RCC 7860 (cell line): ENCODE measurements at places on chromosomes 2 and 18.

- DNase-seq: no peak
Observed at GRCh38 chr2:45450634-45451033, 160.4 kb downstream of the SRBD1 start.

DNA sequence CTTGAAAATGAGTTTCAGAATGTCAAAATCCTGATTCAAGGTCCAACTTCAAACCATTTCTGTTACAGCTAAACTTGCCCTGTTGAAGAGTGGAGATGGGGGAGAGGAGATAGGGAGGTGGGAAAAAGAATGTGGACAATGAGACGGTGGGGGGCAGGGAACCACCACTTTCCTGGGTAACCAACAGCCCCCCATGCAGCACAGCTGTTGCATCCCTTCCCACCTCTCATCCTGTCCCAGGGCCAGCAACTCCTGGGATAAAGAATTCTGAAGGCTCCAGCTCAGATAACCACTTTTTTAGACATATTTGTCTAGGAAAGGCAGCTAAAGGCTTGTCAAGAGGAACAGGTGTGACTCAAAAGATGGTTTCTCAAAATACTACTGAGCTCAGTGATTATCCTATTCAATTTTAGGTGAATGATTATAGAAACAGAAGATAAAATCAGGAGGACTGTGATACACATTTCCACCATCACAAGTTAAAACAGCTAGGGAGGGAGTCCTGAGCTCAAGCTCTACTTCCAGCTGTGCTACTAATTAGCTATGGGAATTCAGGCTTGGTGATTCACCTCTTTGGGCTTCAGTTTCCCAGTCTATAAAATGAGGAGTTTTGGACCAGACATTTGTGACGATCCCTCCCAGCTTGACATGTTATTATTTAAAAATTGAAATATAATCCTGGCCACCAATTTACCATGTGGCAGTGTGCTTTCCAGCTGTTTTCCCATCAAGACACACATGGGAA lies 36.3 kb downstream of the HDHD2 start:
- DNase-seq: no peak

- no peak for DNase-seq
Observed at GRCh38 chr18:53551868-53552426, 672.5 kb downstream of the MBD2 start.

GRCh38 chr2:61295981-61296380 lies 134.0 kb downstream of the C2orf74 start:
- DNase-seq: no peak

DNA sequence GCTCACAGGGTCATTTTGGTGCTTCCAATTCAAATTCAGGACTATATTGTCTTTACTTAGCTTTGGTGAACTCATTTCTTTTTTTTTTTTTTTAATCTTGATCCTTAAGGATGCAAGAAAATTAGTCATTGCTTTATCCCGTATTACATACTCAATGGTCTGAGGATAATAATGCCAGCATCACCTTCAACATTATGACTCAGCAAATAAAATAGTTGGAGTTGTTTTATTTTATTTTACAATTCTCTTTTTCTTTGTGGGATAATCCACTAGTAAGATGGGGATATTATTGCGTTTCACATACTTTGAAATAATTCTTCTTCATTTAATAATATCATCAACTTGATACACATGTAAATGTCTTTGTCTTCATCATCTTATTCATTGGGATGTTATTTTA lies 954.9 kb upstream of the GYPC start:
- DNase-seq: no peak

DNA sequence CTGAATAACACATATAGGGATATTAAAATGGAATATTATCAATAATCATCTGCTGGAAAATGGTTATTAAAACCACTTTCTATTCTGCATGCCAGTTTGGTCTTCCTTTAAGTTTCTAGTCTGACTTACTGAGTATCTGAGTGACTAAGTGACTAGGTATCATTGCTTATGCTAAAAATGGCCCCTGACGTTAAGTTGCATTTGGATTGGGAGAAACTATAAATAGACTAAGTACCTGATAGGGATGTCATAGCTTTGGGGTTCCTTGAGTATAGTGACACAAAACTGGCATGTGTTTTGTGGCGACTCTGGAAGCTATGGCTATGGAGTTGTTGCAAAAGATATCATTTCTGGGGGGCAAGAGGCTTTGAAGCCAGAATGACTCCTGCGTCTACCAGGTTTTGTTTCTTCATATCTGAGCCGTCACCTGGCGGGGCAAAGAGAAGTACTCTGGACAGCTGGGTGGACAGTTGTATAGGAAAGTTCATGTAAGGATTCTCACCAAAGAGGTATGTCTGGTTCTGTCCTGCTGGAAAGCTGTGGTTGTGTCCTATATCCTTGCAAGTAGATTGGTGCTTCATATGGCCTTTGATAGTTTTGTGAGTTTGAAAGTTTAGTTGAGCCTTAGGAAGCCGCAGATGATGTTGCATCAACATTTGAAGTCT lies 17.9 kb downstream of the ITGAV start:
- no peak for DNase-seq

GRCh38 chr2:47195148-47195547 lies 40.0 kb upstream of the STPG4 start:
- DNase-seq: peak; percentile 42

DNA sequence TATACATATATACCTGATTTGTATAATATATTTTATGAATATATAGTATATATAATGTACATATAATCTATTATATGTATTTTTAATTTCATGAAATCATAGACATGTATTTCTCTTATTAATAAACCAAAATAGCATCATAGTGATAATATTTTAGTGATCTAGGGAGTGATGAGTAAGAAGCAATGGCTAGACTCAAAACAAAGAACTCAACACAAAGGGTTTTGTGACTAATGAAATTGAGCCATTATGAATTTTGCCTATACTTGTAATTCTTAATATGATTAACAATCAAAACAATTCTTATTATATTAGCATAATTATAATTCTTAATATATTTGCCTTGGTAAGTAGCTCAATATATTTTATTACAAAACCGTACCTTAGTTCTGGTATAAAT lies 1614.1 kb upstream of the TMEFF2 start:
- peak; percentile 3 for DNase-seq

- DNase-seq: no peak
Observed at GRCh38 chr2:44562737-44563136, 201.0 kb downstream of the CAMKMT start.

GRCh38 chr2:152825834-152826233 lies 107.4 kb downstream of the ARL6IP6 start:
- no peak for DNase-seq

DNA sequence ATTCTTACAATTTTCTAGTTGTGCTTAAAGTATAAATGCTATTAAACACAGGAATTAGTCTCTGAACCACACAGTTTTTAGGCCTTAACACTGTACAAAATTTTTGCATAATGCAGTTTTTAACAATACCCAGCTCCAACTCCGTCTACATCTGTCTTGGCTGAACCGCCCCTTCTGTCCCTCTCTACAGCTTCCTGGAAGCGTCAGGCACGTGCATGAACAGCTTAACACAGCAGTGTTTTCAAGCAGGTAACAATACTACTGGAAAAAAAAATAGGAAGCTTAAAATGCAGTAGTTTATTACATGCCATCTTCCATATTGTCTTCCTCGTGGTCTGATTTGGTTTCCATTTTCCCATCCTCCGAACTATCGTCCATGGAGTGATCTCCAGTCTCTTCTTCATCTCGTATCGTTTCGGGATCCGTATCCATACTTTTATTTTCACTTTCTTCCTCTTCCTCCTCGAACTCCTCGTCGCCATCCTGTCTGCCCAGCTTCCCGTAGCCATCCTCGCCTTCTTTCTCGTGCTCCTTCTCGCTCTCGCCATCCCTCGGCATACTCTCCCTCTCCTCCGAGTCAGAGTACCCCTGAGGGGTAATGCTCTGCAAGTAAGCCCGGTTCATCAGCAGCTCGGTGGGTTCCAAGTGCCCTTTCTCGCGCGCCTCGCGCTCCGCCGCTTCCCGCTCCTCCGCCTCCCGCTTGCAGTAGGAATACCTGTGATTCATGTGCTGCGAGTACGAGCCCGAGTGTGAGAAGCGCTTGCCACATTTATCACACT lies 130.6 kb downstream of the ZEB2 start:
- DNase-seq: no peak

DNA sequence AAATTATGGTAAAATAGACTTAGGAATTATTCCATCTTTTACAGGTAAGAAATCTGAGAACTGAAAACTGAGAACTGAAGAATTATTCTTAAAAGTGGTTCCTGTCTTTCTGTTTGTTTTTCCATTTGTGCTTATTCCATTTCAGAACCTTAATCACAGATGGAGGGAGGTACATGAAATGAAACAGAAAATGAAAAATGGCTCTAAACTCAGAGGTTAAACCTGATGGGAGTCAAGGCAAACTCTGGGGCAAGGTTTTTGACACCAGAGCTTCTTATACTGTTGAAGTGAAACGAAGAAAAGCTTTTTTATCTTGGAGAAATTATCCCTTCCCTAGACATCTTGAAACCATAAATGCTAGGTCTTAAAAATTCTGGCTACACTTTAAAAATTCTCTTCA lies 182.1 kb downstream of the ZNF804A start:
- no peak for DNase-seq

GRCh38 chr2:133458280-133458679 lies 110.0 kb downstream of the NCKAP5 start:
- DNase-seq: no peak

DNA sequence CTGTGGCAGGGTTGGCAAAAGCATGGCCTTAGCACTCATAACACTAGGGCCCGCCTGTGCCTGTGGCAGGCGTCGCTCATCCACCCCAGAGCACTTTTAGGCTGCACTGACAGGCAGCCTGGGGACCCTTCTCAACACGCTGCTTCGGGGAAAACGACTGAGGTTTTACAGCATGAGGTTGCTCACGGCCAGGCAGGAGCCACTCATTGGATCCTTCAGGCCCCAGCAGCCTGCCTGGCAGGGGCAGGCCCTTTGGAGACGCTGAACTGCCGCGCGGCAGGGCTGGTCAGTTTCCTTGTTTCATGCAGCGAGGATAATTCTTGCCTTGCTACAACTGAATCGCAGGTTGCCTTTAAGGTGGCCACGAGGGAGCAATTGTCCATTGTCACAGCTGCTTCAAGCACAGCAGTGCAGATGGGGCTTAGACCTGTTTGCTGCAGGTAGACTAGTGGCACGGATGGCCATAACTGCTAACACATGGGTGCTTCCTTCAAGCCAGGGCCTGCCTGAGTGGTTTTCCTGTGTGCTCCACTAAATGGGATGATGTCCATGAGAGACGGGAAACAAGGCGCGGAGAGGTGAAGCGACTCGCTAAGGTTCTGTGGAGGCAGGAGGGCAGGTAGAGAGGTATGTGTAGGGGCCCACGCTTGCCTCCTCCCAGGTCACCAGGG lies 49.9 kb upstream of the HS6ST1 start:
- no peak for DNase-seq

- DNase-seq: no peak
Observed at GRCh38 chr2:17398770-17399169, 119.5 kb downstream of the RAD51AP2 start.

- no peak for DNase-seq
Observed at GRCh38 chr2:207091928-207092327, 73.8 kb downstream of the KLF7 start.

DNA sequence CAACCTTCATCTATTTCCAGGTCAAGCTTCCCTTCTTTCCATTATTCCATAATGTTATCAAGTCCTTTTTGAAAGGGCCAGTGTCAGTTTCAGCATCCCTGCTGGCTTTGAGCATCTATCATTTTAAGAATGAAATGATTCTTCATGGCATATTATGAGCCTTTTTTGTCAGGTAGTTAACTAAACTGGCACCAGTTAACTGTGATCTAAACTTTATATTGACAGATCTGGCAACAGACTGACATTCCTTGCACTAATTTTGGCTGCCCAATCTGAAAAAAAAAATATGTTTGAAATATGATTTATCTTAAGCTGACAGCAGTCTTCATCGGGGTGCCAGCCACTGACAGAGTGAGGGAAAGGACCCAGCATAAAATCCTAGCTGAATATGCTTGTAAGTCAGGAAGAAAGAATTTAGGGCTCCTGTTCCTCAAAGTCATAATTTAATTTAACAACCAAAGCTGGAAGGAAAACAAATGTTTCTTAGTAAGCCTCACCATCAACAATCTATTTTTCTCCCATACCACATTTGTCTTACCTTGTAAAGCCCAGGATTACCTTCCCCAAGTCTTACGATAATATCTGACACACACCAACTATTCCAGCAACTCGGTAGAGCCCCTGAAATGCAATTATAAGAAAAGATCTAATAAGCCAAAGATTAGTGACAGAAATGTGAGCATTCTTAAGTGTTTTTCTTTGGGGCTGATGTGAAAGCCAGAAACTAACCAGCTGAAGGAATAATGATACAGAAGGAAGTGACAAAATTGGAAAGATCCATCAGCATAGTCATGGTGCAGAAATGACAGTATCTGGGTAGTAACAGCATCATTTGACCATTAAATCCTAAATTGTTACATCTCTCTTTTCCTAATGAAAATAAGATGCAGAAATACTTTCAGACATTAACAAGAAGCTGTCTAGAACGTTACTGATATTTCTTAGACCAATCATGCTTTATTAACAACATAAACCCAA lies 228.1 kb downstream of the RBM43 start:
- no peak for DNase-seq

- DNase-seq: no peak
Observed at GRCh38 chr2:210839034-210839433, 282.6 kb downstream of the CPS1 start.

GRCh38 chr2:9415516-9416169 lies 7.7 kb downstream of the ITGB1BP1 start:
- DNase-seq: no peak

DNA sequence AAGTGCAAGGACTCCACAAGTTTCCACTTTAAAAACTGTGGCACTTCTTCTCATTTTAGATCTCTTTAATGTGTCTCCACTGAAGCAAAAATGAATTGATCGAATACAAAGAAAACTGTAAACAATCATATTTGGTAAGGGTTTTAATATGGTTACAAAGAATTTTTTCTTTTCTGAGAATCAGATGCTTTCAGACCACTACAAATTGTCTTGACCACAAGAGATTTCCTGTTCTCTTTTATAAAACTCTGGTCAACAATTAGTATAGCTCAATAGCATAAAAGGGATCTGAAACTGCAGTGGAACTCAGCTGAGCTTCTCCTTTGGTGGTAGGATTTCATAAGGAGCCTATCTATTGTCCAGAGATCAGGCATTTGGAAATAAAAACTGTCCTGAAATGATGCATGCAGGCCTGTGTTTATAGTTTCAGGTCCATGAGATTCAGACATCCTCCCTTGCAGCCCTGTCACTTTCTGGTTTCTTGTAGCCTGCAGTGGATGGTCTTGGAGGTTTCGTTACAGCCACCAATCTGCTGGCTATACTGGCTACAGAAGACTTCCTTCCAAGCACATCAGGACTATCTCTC lies 120.0 kb downstream of the DOCK10 start:
- DNase-seq: no peak

DNA sequence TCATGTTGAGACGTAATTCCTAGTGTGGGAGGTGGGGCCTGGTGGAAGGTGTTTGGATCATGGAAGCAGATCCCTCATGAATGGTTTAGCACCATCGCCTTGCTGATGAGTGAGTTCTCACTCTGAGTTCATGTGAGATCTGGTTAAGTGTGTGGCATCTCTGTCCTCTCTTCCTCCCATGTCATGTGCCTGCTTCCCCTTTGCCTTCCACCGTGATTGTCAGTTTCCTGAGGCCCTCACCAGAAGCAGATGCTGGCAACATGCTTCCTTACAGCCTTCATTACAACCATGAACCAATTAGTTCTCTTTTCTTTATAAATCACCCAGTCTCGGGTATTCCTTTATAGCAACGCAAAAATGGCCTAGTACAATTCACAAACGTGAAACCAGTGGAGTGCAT lies 14.6 kb upstream of the MCM6 start:
- no peak for DNase-seq

- no peak for DNase-seq
Observed at GRCh38 chr2:226862623-226863022, 26.8 kb downstream of the RHBDD1 start.
